ENCODE measurements at places on chromosomes 16 and 17.

GRCh38 chr16:67565470-67566100 lies 3.3 kb downstream of the CTCF start:
- DNase-seq: no peak

- no peak for DNase-seq
These were observed 27.9 kb downstream of the ADCY7 start for GRCh38 chr16:50293994-50294855.

DNA sequence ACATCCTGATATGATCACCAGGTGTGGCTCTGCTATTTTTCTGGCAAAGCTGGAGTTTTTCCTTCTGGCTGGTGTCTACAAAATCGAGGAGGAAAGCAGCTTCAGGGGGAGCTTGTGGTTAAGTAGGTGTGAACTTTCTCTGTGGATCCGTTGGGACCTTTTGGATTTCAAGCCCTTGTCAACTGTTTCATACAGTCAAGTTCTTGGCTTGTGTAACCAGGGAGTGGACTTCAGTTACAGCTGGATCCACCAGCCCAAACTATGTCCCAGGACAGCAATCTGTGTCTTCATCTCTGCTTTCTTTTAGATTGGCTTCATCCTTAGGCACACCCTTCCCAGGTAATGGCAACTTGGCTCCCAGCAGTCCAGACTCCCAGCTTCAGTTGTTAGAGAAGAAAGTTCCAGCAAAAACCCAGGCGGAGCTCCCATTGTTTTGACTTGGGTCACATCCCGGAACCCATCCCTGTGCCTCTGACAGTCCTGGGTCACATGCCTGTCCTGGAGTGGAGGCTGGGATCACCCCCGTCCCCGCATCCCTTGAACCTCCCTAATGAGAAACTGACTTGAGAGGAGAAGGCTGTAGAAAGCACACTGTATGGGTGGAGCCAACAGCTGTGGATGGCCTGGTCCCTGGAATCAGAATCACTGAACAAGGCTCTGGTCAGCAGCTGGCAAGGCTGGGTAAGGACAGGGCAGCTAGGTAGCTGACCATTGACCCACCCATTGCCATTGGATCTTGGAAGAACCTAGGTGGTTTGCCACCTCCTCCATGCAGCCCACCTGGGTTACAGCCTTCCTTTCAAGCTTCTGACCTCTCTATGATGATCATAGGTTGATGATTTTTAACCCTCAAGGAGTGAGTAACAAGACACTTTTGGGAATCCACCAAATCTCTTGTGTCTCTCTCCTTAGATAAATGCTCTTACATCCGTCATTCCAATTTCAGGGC lies 18.1 kb downstream of the NKD1 start:
- no peak for DNase-seq

GRCh38 chr17:27363326-27363725 lies 69.4 kb downstream of the WSB1 start:
- DNase-seq: no peak

- no peak for DNase-seq
These were observed 172.4 kb downstream of the PMP22 start for GRCh38 chr17:15092762-15093161.

GRCh38 chr16:67927131-67927941 lies 4.3 kb downstream of the CTRL start:
- no peak for DNase-seq

Measured in fibroblast of skin of left biceps (primary cell).